ENCODE measurements at places on chromosomes 6 and 20. TPM values are rescaled to one million over a fixed set of nuclear protein-coding genes. Genes with fewer than 3 reads are reported as not detected.

DNA sequence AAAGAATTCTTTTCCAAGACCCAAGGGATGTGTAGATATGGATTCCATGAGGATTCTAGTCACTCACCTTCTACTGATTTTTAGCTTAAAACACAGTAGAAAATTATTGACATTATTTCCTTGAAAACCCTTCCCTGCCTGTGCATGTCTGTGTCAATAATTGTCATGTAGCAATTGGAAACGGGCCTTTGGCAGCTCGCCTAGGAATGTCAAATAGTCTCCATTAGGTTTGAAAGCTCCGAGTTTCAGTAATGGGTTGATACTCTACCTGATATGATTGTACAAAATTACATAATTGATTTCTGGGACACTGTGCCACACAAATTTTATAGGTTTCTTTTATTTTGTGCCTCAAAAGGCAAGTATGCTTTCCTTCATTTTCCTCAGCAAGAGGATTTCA, 515.2 kb upstream of the ARID1B start:
- DNase-seq: no peak

DNA sequence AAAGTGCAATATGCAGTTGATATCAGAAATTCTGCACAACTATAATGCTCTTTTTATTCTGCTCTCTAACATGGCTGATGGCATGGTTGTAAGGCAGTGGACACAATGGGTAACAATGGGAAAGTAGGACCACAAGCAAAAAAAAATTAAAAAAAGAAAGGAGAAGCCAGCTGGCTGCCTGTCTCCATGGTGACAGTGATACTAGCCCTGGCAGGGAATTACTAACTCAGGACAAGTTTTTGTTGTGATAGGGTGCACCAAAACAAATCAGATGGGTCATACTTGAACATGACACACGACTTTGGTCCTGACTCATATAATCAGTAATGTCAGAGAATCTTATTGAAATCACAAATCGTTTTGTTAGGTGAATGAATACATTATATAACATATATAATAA, 169.4 kb downstream of the TRDN start:
- no peak for DNase-seq

Gene SPATA25
- total RNA-seq: 1.1 TPM

DNA sequence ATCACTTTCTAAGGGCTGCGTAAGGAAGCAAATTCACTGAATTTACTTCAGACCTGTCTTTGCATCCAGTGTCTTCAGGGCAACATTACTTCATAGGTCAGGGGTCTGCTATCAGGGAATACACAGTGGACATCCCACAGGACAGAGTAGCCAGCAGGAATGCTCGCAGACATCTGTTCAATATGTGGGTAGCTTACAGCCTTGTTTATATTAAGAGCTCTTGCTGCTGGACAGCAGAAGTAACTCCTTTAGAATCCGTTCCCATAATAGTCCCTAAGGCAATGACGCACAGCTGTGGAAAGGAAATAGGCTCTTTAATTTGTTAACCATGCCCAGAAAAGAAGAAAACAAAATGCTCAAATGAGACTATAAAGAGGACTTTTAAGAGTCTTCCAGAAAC, 198.7 kb downstream of the MOXD1 start:
- DNase-seq: no peak

- no peak for DNase-seq
Measured at GRCh38 chr6:118485601-118486550, 62.2 kb upstream of the PLN start.

Gene NOTCH4
- total RNA-seq: 22.5 TPM

DNA sequence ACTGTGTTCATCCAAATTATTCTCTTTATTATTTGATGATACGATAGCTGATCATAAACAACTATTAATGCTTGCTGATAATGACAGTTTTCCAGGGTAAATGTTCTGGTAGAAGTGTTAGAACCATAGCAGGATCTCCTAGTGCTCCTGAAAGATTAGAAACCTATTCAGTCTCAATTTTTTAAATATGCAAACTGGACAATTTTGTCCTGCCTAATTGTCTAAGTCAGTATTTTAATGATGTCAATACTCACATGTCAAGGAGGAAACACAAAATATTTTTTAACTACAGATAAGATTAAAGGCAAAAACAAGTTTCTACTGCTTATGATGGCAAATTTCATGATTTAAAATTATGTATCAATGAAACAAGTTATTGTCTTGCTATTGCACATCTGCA, 233.9 kb downstream of the RFPL4B start:
- no peak for DNase-seq

DNA sequence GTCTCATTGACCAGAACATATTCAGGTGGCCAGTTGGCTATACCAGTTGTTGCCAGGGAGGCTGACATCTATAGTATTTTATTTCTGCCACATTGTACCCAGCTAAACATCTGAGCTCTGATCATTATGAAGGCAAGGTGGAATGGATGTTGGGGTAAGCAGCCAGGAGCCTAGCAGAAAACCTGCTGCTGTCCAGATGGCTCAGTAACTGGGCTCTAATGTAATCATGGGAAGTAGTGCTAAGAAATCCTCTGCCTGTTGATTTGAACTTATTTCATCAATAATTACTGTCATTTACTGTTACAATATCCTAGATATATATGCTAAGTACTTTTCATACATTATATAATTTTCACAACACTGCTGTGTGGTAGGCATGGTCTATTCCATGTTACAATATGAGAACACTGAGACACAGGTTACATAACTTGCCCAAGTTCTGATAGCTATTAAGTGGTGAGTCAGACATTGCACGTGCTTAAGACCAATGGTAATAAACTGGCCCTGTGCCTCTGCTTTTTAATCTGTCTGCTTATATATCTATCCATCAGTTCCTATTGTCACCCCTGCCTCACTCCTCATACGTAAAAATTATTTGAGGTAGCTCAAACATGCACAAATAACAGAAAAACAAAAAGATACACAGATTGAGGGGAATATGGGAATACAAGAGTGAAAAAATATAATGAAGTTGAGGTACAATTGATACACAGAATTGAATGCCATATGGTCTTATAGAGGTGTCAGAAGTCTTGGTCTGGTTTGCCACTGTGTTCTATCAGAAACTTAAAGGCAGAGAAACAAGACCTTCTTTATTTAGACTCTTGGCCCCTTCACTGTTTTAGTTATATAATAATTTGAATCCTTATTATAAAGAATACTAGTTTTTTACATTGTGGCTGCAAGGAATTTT, 25.2 kb downstream of the TBPL1 start:
- DNase-seq: no peak

DNA sequence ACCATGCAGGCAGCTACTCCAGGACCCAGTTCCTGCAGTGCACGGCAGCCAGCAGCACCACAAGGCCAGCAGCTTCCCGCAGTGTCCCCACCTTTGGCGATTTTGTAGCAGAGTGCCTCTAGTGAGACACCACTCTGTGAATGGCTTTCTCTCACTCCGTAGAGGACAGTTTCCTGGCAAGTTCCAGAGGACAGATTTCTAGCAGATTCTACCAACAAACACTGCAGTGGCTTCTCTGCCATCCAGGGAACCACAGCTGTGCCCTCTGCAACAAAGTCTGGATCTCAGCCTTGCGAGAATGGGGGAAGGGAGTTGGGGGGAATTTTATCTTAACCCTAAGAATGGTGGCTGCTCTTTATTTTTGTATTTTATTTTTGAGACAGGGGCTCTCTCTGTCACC, 28.7 kb downstream of the SNHG17 start:
- no peak for DNase-seq

DNA sequence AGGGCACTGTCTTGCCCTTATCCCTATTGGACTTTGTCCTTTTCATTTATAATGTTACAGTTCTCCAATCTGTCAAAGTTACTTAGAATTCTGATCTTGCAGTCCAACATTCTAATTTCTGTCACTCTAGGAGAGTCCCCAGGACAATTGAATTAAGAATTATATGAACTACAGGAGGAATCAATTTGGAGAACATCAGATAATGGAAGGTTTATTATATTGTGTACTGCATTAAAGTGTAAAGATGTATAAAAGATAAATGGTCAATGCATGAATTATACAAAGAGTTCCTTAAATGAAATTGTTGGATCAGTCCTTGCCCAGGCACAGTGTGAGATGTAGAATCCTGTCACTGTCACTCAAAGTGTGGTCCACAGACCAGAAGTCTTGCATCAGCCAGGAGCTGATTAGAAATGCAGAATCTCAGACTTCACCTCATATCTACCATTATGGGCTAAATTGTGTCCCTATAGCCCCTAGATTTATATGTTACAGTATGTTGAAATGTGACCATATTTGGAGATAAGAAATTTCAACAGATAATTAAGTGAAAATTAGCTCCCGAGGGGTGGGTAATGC, 145.5 kb downstream of the BTBD3 start:
- no peak for DNase-seq

Gene C4B
- total RNA-seq: 84.0 TPM

Gene MAFB
- total RNA-seq: 12.9 TPM

GRCh38 chr6:16953905-16954304, 147.9 kb upstream of the STMND1 start:
- DNase-seq: no peak

DNA sequence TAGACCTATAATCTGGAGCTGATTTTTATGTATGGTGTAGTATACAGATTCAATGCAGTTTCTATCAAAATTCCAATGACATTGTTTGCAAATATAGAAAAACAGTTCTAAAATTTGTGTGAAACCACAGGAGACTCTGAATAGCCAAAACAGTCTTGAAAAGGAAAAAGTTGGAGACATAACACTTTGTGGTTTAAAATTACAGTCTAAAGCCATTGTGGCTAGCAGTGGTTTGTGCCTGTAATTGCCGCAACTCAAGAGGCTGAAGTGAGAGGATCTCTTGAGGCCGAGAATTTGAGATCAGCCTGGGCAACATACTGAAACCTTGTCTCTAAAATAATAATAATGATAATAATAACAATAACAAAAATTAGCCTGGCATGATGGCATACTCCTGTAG, 213.7 kb downstream of the CDKAL1 start:
- DNase-seq: no peak

- no peak for DNase-seq
Measured at GRCh38 chr6:139766796-139767195, 392.3 kb upstream of the CITED2 start.

- DNase-seq: no peak
Measured at GRCh38 chr20:2116170-2116940, 14.7 kb downstream of the STK35 start.

DNA sequence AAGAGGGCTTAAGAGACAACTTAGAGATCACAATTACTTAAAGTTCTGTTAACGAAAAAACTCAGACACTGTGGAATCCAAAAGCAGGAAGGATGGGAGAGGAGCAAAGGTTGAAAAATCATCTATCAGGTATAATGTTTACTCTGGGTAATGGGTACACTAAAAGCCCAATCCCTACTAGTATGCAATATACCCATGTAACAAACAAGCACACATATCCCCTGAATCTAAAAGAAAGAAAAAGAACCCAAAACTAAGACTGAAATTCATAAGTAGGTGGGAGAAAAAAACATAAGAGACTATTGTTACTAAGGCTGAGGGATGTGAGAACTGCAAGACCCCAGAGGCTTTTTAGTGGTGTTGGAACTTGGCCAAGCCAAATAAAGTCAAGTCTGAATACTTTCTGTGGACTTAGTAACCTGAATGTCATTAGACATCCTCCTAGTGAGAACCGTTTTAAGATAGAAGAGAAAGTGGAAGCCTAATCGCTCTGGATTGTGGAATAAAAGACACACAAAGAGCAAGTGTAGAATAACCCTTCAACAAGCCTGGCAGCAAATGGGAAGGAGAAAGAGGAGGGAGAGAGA, 189.4 kb upstream of the RNF217 start:
- no peak for DNase-seq

GRCh38 chr20:35326021-35326739, 34.0 kb upstream of the FAM83C start:
- DNase-seq: no peak

- no peak for DNase-seq
Measured at GRCh38 chr6:19721766-19722377, 115.3 kb upstream of the ID4 start.

DNA sequence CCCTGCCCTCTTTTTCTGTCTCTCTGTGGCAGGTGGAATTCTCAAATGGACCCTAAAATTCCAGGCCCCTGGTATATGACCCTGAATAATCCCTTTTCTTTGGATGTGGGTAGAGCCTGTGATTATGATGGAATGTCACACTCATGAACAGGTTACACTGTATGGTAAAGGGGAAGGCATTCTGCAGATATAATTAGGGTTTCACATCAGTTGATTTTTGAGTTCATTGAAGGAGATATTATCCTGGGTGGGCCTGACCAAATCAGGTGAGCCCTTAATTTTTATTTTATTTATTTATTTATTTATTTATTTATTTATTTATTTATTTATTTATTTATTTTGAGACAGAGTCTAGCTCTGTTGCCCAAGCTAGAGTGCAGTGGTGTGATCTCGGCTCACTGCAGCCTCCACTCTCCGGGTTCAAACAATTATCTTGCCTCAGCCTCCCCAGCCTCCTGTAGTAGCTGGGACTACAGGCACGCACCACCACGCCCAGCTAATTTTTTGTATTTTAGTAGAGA, 13.7 kb upstream of the STMND1 start:
- DNase-seq: no peak

GRCh38 chr6:109720311-109720710, 29.2 kb downstream of the FIG4 start:
- no peak for DNase-seq

- no peak for DNase-seq
Measured at GRCh38 chr6:167669870-167670802, 156.6 kb upstream of the AFDN start.

Data from left ventricle myocardium superior (tissue), 1 donor.